ENCODE measurements at places on chromosomes 4 and X.

DNA sequence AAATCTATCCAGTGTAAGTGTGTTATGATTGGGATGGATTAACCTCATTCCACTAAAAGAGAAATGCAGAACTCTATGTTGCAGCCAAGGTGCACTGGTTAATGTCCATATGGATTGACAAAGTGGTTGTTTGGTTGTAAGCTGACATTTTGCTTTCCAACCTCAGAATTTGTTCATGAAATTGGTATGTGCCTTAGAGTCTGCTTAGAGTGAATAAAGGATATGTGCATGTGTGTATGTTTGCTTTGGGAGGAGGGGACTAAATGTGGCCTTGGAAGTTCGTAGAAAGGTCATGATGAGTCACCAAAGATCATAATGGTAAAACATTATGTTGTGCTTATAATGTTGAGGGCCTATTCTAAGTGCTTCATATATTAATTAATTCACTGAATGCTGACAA, 44.1 kb upstream of the MBNL3 start:
- DNase-seq = no peak

DNA sequence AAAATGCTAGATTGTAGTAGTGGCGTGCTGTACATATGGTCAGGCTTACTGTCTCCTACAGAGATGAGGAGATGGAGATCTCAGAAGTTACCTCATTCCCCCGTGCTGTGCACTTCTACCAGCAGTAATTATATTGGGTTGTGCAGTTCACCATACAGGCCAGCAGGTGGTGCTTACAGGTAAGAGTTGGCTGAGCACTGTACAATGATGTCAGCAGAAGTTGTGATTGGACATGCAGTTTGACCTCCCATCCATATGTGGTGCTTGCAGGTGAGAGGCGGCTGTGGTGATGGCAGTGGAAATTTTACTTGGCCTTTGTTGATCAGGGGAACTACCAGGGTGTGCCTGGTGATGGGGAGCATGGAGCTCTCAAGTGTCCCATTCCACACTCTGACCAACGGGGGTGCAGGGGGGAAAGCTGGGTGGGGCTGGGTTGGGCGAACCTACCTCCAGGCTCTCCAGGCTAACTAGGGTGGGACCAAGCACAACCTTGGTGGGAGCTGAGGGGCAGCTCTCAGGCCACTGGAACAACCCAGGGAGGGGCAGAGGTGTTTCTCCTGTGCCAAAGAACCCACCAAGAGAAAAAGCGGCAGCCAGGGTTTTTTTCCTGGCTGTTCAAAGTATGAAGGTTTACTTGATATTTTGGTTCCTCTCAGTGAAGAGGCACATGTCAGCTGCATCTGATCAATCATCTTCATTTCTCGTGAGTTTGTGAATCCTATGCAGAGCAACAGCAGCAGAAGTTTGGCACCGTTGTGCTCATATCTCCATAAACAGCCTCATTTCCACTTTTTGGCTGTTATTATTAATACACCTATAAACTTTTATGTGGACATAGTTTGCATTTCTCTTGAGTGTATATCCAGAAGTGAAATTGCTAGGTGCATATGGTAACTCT, 73.8 kb upstream of the FREM3 start:
- DNase-seq = peak; percentile 19

- no peak for DNase-seq
These were observed 39.4 kb upstream of the WDFY3 start for GRCh38 chr4:85005865-85006377.

GRCh38 chr4:101790521-101791181, at the start of gene BANK1:
BANK1 (plus strand) TSS chr4:101790730; CDS start chr4:101790881, 151 bp downstream.
- peak; percentile 11 for DNase-seq

- DNase-seq = no peak
These were observed 50.1 kb upstream of the PHKA2 start for GRCh38 chrX:19034025-19034424.

GRCh38 chrX:38156838-38157237, 63.8 kb downstream of the SRPX start:
- no peak for DNase-seq

DNA sequence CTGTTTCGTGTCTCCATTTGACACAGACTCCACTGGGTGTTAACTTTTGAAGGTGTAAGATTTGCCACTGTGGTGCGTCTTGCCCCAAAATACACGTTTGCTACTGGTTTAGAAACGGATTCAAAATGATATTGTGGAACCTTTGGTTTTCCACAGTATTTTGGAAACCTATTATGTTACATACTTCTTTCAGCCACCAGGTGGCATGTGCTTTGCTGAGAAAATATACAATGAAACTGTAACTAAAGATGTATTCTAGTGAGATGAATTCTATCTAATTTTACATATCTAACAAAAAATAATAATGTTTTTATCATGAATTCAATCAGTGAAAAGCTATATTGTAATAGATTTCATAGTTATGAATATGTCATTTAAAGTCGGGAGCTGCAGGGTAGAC, 28.4 kb upstream of the SLITRK4 start:
- DNase-seq = no peak

DNA sequence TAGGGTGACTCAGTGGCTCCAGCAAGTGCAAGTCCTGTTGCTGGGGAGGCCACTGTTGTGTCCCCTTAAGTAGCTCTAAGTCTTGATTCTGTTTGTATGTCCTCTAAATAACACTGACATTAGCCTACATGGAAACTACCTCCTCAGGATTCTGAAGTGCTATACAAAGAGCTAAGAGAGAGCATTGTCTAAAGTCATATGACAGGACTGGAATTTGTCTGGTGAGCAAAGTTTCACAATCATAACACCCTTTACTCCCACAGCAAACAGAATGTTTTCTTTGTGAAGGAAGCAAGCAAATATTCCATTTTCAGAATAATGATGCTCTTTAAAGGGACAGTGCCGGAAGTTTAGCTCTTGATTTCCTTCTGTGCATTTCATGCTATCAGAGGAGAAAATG, 23.4 kb upstream of the CT47A1 start:
- no peak for DNase-seq

DNA sequence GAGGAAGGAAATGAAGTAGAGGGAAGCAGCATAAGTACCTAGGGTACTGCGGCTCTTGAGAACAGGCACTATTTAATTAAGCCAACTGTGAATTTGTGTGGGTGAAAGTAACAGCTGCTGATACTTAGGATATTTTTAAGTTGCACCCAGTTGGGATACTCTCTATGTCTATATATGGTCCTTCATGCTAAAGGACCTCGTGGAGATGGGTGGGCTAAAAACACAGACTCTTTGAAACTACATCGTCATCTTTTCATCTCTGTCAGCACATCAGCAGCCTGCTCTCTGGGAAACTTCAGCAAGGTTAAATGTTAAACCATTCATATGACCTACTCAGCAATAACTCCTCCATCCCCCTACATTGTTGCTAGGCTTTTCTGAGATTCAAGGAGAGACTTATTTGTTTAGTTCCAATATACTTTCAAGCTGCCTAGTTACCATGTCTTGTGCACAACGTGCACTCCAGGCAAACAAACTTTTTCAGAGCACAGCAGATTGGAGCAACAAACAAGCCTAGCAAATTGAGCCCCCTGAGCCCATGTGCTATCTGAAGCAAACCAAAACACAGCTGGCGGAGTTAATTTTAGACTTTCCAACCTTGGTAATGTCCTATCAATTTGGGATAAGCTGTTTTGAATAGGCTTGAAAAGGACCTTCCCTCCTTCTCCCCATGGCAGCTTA, 6.2 kb upstream of the MOB1B start:
- DNase-seq = no peak

DNA sequence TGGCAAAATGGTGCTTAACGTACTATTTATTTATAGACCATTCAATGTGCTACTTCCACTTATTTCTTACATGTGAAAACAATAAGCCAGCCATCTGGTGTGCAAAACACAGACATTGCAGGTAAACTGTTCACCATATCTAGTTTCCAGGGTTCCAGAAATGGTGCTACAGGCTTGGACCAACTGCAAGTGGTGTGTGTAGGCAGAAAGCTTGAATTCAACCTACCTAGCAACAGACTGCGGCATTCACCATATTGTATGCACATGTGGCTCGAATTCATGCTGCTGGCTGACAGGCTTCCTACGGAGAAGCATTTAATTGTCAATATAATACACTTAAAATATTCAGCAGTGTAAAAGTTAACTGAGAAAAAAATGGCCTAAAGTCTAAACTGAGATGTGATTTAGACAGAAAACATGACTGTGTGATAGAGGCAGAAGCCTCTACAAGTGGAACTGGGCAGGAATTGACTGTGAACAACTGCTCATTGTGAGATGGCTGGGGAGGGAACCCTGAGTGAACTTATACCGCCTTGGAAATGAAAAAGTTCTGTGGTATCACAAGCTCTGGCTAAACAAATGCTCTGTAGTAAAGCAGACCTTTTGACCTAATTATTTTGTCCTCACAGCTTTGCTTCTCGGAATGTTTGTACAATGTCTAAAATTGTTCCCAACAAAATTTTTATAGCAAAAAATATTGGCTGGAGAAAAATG, 434.7 kb downstream of the GRIA2 start:
- no peak for DNase-seq

DNA sequence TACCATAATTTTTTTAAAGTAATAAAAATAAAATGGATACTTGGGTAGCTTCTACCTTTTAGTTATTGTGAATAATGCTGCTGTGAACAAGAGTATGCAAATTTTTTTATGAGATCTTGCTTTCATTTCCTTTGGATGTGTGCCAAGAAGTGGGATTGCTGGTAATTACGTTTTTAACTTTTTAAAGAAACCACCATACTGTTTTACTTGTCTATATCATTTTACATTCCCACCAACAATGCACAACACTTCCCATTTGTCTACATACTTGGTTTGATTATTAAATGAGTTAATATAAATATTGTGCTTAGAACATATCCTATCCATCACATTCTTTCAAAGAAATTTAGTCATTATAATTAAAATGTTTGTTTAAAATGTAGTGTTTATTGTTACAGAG, 3.9 kb upstream of the SULT1B1 start:
- no peak for DNase-seq

DNA sequence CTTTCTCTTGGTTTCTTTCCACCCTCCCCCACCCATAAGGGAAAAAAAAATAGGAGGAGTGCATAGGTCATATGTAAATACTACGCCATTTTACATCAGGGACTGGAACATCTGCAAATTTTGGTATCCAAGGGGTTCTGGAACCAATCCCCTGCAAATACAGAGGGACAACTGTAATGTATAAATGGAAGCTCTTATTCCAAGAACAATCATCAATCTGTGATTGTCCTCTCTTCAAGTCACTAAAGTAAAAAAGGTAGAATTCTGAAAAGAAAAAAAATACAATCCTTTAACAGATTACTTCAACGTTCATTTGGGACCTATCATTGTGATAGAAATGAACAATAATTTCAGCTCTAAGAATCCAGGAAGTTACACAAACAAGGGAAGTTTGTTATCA, 13.6 kb downstream of the PPA2 start:
- DNase-seq = no peak

DNA sequence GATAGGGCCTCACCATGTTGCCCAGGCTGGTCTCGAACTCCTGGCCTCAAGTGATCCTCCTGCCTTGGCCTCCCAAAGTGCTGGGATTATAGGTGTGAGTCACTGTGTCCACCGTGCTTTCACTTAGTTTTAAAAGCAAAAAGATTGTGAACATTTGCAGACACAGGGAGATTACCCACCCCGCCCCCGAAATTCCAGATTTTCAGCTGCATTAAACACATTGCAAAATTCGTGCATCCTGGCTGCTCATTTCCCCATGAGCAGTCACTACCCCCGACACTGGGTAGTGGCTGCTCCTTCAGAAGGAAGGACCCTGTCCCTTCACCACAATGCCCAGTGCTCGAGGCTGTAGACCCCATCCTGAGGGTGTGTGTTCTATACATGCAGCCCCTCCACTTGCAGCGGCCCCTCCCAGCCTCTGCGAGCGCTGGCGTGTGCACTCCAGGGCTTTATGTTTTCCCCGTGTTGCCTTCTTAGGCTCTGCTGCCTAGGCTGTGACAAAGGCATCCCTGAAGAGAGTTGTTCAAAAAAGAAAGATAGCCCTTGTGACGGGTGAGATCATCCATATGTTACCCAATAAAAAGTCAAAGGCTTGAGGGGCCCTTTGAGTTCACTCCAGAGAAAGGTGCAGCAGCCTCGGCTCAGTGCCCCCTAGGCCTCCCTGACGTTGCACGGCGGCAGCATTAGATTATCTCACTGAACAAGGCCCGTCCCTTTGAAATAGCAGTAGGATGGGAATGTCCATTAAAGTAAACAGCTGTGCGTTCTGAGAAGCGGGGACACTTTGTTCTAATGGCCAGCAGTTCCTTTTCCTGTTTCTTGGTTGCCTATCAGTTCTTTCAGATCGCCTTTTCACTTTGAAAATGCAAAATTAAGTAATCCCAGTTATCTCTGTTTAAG, 71.6 kb downstream of the SHROOM2 start:
- no peak for DNase-seq

DNA sequence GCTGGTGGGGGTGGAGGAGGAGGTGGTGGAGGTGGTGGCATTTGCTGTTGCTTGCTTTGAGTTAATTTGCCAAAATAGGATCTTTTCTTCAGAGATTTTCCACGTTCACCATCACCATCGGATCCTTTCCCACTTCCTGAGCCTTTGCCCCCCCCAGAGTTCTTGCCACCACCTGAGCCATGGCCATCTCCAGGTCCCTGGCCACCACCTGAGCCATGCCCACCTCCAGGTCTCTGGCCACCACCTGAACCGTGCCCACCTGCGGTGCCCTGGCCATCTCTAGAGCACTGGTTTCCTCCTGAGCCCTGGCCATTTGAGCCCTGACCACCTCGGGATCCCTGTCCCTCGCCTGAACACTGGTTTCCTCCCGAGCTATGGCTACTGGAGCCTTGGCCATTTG, 1.9 kb downstream of the IRS4 start:
- no peak for DNase-seq

- DNase-seq = no peak
These were observed 164.6 kb downstream of the PRKX start for GRCh38 chrX:3548765-3549391.

- DNase-seq = no peak
These were observed 152.6 kb upstream of the HAND2 start for GRCh38 chr4:173682609-173683008.

- DNase-seq = no peak
These were observed 9.1 kb upstream of the TBC1D1 start for GRCh38 chr4:37881811-37882210.

DNA sequence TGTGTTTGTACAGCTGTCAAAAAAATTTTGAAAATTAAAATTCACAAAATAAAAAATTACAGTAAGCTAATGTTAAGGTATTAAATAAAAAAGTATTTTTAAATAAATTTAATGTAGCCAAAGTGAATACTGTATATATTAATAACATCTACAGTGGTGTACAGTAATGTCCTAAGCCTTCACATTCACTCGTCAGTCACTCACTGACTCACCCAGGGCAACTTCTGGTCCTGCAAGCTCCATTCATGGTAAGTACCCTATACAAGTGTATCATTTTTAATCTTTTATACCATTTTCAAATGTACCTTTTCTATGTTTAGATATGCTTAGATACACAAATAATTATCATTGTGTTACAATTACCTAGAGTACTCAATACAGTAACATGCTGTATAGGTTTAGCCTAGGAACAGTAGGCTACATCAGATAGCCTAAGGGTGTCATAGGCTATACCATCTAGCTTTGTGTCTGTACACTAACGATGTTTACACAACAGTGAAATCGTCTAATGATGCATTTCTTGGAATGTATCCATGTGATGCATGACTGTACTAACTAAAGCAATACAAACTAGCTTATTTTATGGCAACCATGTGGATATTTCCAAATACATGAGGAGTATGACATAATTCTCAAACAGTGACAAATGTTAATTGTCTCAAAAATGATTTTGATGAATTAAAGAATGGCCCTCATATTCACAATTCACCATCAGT, 13.7 kb downstream of the DDX60 start:
- no peak for DNase-seq
